ENCODE measurements at places on chromosomes 2 and 18.

DNA sequence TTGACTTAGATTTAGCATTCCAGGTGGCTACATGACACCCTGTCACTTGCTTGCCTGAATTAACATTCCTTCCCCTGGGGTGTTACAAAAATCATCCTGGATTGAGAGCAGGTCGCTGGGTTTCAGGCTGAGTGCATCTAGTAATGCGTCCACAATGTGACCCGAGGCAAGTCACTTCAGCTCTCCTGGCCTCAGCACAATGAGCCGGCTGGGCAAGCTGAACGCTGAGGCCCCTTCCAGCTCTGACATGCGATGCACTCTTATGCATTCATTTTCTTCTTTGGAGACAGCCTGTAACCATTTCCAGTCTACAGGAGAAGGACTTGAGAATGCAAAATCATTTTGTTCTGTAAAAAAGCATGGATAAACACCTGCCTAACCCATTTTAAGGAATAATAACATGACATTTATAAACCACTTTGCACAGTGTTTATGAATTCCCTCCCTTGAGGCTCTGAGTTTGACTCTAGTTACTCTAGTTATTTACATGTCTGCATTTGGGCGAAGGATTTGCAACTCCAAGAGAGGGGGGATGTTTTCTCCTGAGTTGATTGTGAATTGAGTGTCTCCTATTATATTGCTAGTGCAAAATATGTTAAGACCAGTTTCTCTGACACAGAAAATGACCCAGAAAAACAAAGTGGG lies 63.0 kb upstream of the CPO start:
- DNase-seq = no peak

DNA sequence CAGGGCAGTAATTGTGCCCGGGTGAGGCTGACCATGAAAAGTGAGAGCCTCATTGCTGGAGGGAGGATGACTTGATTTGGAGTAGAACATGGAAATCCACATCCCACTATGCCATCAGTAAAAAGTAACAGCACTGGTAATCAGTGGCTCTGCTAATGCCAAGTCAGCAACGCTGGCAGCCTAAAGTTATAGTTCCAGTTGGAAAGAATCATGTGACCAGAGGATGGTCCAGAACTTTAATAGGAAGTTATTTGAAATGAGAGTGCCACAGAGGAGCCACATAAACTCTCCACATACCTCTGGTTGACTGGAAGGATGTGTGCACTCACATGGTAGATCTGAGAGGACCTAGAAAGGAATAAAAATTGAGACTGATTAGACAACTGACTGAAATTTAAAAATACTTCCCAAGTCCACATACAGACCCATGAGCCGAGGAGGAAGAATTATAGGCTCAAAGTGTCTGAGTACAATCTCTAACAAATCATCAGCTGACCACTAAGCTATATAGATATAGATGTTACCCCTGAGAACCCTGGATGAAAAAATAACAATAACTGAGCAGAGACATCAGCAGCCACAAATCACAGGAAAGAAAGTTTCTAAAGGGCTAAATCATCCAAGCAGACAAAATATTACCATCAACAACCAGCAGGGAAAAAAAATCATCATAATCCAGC lies 346.8 kb downstream of the STK39 start:
- DNase-seq = no peak

DNA sequence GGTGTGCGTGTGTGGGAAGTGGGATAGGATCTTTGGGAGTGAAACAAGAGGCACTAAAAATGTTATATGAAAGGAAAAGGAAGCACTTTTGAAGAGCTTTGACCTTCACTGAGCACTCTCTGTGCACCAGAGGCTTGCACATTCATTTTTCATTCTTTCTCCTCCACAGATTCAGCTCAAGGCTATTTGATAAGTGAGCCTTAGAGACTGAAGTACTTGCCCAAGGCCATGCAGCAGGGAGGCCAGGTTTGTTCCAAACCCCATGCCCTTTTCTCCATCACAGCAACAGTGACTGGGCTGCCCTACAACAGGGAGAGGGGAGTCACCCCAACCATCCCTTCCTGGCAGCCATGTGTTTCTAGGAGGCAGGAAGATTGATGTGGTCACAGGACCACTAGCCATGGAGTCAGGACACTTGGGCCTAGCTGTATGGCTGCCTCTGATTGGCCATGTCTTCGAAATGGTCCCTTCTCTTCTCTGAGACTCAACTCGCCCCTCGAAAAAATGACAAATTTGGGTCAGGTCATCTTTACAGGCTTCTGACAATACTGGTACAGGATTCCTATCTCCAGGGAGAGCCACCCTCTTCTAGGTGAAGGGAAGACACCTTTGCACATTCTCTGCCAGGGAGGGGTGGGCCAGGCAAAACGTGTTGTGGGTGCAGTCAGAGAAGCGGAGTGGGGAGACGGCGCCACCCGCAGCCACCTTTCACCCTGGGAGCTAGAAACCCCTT lies 123.5 kb upstream of the MYCN start:
- no peak for DNase-seq

DNA sequence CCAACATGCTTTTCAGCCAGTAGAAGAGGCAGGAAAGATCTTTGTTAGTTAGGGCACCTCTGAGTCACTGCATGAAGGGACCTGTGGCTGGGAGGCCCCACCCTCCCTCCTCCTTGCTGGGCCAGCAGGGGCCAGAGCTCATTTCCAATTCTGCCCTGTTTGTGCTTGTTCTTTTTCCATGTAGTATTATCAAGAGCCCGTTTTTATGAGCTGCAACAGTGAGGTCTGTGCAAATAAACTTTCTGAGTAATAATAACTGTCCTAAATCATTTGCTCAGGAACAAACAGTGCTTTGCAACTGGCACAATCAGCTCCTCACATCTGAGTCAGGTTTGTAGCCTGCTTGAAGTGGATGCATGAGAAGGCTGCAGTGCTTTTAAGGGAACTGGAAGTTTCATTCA lies 128.0 kb downstream of the ARL4C start:
- no peak for DNase-seq

- no peak for DNase-seq
Observed at GRCh38 chr18:38933910-38934510, 1368.4 kb upstream of the CELF4 start.

DNA sequence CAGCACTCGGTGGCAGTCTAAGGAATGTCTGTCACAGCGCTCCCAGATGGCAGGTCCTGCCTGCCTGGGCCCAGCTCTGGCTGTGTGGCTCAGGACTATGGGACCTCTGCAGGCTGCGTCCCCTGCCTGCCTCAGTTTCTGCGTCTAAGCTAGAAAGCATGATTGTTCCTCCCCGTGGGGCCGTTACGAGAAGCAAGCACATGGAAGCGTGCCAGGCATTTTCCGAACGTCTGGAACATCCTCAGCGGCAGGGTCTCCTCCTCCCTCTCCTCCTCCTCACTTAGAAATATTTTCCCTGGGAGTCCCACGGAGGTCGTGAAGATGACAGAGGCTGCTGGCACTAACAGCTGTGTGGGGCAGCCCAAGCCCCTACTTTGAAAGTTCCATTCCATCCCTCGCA lies 43.3 kb downstream of the LRRFIP1 start:
- peak; percentile 47 for DNase-seq

GRCh38 chr18:2222270-2223185 lies 348.8 kb downstream of the METTL4 start:
- peak; percentile 43 for DNase-seq

DNA sequence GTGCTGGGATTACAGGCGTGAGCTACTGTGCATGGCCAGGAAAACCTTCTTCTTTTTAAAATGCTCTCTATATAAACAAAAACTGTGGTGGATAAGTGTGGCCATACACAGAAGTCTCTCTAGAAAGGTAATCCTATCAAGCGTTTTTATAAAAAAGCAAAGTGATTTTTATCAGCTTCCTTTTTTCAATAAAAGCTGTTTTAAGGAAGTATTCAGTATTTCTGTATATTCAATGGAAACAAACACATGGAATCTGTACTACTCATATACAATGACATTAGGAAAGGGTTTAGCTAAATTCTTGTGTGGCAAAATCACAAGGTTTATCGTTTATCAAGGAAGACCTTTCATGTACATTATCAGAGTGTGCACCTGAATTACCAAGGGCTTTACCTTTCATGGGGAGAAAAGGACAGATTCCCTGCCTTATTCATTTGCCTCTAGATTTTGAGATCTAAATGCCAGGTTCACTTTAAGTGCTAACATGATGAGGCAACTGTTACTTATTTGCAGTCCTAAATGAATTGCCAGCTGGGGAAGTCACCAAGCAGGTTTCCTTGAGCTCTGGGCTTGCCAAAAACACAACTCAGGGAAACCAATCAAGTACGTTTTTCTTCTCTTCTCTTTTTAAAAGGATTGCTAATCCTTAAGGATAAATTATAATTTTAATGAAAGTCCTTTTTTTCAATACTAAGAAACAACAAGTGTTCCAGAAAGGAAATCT lies 70.8 kb downstream of the RTN4 start:
- DNase-seq = no peak

DNA sequence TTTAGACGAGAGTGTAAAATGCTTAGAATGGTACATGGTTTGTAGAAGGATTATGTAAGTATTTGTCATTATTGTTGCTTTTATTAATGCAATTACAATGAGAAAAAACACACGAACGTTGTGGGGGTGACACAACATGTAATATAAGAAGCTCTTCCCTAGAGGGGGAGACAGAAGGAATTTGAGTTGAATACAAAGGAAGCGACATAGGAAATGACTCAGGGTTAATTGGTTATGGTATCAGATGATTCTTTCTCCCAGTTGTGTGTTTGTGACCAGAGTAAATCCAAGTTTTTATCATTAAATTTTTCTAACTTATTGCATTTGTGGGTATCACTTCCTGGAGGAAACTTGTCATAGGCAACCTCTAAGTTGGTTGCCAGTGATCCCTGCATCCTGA lies 625.6 kb upstream of the CDH2 start:
- DNase-seq = peak; percentile 78

DNA sequence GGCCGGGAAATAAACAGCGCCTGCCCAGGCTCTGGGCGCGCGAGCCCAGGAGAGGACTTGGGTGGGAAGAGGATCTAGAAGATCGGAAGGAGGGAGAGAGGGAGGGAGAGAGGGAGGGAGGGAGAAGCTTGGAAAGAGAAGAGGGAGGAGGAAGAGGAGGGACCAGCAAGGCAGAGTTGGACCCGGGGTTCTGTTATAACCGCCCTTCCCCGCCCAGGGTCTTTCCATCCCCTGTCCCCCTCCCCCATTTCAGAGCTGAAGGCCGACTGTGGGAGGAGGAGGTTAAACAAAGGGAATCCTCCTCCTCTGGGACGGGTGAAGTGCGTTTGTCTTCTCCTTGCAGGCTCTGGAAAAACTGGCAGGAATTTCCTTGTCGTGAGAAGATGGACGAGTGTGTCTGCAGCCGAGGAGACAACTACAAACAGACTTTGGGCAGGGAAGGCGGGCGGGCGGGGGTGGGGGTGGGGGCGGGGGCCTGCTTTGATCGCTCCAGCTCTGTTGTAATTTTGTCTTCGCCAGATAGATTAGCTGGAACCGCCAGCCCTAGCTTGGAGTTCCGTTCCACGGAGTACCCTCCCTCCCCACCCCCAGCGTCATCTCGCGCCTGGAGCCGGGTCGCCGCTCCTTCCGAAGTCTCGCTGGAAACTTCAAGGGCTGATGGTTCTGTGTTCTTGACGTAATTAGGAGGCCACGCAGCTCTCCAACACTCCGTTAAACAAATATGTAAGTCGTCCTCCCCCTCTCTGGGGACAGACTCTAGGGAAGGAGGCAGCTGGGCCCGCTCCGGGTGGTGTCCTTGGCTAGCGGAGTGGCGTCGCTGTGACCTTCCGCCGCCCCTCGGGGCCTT lies 6.4 kb upstream of the SP9 start:
- DNase-seq = no peak

- DNase-seq = no peak
Observed at GRCh38 chr2:8152392-8153257, 529.2 kb upstream of the ID2 start.

GRCh38 chr2:68251855-68252399 lies 405 bp downstream of the PPP3R1 start:
- no peak for DNase-seq

DNA sequence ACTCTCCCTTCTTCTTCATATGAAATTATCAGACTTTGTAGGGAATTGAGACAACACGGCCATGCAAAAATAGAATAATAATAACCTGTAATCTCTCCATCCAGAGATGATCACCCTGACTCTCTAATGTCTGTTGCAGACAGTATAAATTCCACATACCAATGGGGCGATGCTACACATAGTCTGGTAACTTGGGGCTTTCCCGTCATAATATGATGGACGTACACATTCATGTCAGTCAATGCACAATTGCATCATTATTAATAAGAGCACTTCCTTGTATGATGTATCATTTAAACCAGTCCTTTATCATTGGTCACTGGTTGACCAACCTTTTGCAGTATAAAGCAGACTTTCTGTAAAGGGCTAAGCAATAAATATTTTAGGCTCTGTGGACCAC lies 39.5 kb upstream of the SCLY start:
- no peak for DNase-seq

- DNase-seq = no peak
Observed at GRCh38 chr2:181326661-181327060, 130.5 kb upstream of the ITGA4 start.

GRCh38 chr18:49550621-49551339 lies 11.1 kb upstream of the LIPG start:
- no peak for DNase-seq

- DNase-seq = no peak
Observed at GRCh38 chr18:69747388-69747787, 200.3 kb downstream of the CD226 start.

DNA sequence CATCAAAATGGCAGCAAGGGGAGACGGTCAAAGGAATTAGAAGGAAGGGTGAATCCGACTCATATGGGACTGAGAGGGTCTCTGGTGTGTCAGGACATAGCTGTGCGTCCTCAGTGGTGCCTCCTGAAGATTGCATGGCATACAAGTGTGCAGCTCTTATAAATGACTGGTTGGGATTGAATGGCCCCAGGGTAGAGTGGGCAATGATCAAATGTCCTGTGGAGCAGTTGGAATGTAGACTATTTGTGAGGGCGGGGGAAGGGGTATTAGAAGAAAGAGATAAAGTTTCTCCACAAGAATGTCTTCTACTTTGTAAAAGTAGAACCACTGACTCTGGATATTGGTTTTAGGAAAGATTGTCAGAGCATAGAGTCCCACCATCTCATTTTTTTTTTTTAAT lies 24.6 kb downstream of the CTLA4 start:
- DNase-seq = no peak

DNA sequence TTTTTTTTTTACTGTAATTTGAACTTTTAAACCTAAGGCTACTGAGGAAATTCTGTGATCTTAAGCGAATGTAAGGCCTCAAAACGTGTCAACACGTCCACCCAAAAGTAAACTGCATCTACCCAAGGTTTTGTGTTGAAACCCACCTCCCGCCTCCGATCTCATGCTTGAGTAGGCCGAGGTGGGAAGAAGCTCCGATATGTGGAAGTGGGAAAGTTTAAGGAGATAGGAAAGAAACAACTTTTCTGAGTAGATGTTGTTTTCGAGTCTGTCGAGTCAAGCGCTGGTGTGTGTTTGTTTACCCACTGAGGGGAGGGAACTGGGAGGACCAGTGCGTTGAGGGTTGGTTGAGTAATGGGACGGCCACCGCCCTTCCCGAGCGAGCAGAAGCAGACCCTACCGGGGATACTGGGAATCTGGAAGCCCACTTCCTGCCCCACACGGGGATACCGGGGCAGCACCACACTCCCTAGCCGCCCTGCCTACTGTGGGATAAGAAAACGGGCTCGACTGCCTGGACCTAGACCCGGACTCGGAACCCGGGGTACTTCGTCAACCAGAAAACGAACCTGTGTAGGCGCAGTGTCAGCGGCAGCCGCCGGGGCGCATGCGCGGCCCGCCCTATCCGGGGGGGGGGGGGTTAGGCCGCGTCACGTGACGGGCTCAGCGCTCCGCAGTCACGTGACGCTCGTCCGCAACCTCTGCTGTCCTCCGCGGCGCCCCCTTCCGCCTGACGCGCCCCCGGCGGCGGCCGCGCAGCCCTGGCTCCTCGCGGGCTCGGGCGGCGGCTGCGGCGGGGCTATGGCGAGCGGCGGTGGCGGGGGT lies at the start of gene RETREG2:
RETREG2 (plus strand) TSS at position 724 of the 825 bp plus-strand sequence; CDS start at position 802, 78 bp downstream.
- peak; percentile 92 for DNase-seq

Measured in fibroblast of pulmonary artery (primary cell).